ENCODE measurements at places on chromosomes 7 and 10.

GRCh38 chr10:47310090-47310505 is 10.1 kb downstream of the GDF10 start:
- DNase-seq, result no peak

DNA sequence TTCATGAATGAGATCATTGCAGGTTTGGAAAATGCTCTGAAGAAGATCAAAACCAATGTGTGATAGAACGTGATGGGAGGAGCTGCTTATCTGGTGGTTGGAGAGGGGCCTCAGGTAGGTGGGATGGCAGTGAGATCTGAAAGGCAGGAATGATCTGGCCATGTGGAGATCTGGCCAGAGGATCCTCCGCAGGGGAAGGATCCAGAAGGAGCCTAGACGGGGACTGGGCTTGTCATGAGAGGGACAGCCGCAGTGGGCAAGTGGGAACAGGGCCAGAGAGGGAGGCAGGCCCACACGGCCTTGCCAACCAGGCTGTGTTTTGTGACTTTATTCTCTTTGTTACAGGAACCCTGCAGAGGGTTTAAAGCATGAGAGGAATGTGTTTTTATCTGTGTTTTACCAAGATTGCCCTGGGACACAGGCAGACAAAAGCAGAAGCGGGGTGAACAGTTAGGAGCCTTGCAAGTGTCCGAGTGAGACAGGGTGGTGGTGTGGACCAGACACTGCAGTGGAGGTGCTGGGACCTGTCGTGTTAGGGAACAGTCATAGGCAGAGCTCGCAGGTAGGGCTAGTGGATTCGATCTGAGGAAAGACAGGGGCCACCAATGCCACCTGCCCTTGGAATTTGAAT is 66.6 kb downstream of the TLL2 start:
- DNase-seq, result no peak

- no peak for DNase-seq
Observed at GRCh38 chr10:133465191-133465949, 11.6 kb downstream of the SCART1 start.

DNA sequence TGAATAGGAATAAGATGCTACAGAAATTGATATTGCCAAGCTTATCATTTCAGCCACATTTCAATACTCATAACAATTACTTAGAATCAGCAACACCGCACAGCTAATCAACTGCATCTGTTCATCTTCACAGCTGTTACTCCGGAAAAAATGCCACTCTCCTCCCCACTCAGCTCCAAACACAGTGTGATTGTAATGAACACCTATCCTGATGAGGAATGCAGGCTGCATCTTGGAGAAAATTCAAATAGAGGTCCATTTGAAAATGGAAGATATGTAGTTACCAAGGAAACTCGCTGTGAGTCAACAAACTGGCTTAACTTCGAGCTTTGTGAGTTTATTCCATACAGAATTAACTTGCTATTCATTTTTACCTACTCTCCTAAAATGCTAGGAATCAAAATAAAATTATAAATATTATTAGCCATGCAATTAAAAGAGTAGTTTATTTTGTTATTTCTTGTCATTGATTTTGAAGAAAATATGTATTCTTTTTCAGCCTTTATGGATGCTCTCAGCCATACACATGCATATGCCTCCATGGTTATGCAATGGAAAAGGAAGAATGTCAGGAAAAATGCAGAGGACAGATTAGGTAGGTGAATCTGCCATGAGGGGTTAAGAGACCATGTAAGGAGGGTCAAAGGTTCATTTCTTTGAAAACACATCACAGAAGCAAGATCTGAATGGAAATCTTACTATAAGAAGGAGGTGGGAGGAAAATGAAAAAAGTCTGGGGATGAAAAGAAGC is 267.2 kb downstream of the POM121L12 start:
- DNase-seq, result no peak

DNA sequence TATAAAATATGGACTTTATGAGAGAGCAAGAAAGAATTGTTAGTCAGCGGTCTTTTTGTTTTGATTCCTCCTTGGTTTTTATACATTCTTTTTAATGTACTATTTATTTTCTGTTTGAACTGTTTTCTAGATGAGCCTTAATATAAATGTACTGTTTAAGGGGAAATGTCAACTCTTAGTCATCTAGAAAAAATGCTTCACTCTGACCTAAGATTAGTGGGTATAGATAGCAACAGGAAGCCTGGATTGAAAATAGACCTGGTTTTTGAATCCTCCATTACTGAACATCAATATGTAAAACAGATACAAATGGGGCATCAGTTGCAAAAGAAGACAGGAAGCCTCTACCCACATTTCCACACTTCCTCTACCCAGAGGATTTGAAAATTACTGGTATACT is 87.8 kb downstream of the CHRM2 start:
- DNase-seq, result no peak
